ENCODE measurements at places on chromosomes 16 and 17.

- DNase-seq: peak; percentile 2
Measured at GRCh38 chr16:10122546-10122945, 59.7 kb downstream of the GRIN2A start.

DNA sequence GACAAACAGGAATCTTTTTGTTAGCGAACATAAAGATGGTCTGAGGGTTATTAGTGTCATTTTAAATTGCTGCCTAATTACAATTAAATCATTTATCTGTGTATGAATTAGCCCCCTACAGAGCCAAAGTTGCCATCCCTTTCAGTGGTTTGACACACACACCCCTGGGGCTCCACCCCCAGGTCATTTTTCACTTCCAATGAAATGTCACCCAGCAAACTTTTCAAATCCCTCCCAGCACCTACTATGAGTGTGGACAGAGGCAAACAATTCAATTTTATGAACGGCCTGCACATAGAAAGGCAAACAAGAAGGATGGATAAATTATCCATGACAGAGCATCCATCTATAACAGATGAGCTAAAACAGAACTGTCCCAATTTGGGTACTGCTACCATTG is 2.4 kb downstream of the MYH10 start:
- no peak for DNase-seq

GRCh38 chr16:88415713-88416323 is 33.1 kb downstream of the ZNF469 start:
- DNase-seq: no peak

GRCh38 chr17:38732376-38733281 is 2.5 kb downstream of the CISD3 start:
- no peak for DNase-seq

DNA sequence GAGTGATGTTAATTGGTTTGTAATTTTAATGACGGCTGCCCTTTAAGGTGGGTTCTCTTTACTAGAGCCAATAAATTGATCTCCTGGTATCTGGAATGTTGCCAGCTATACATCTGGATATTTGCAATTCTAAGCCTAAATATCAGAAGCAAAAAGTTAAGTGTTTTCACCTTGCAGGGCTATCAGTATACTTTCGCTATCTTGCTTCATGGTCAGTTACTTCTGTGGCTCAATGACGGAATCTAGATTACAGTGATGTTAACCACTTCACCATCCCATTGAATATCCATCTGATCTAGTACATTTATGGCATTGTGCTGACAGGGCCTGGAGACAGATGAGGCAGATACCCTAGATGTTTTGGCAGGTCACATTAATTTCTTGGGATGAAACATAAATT is 28.3 kb downstream of the CCL4 start:
- no peak for DNase-seq

GRCh38 chr17:39674702-39675389 is 6.6 kb downstream of the PNMT start:
- no peak for DNase-seq

DNA sequence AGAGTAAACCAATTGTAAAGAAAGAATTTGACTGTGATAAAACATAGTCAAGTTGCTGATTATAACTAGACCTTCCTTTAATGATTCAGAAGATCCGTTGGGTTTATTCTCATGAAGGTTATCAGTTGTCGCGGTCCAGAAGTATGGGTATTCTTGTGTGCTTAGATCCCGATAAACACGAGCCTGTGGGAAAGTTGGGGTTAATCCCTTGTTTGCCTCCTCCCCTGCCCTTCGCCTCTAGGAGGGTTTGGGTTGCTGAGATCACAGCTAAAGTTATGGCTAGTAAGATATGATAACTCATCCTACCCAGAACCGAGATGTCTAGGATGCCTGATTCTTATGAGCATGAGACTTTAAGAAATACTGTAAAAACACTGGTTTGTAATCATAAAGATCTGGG is 66.8 kb downstream of the GPRC5B start:
- DNase-seq: no peak

GRCh38 chr16:27823421-27823820 is 240.1 kb downstream of the GSG1L start:
- DNase-seq: no peak

- DNase-seq: no peak
Measured at GRCh38 chr17:74749279-74750038, 1.0 kb downstream of the NHERF1 start.

DNA sequence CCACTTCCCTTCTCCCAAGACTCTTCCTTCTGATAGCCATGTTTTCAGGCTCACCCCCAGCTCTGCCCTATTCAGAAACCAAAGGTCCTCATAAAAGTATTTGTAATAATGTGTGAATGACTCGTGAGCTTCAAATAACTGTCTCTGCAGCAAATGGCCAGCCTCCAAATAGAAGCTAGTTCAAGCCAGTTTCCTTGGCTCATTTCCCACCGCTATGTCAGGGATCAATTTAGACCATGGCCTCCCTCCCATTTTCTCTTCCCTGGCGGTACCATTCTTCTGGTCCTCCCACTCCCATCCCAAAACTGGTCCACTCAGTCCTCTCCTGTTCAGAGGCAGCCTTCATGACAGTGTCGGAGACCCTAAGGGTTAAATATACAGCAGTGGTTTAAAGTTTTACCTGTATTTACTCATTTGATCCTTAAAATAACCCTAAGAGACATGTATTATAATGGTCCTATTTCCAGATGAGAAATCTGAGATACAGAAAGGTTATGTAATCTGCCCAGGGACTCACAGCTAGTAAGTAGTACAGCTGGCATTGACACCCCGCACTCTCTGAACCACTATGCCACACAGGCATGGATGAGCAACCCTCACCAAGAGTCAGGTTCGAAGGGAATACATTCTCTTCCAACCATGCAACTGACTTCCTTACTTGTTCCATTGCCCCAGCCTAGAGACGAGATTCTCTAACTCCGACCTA is 42.9 kb downstream of the GAS7 start:
- DNase-seq: no peak

- DNase-seq: no peak
Measured at GRCh38 chr17:75774991-75775668, 9.5 kb upstream of the UNK start.

DNA sequence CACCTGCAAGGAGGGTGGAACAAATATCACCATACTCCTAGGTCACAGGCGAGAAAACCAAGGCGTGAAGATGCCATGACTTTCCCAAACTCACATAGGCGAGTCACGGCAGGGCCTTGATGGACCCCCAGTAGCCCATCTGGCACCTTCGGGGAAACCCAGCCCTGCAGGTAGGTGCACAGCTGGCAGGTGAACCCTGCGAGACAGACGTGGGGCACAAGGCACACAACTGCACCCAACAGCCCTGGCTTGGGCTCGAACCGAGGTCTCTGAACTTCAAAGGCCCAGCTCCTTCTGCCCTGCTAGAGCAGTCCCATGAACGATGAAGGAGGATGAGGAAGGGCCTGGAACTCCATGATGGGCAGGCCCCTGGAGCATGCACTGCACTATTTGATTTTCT is 77.6 kb upstream of the DNAJA2 start:
- DNase-seq: no peak

- DNase-seq: no peak
Measured at GRCh38 chr16:79765431-79765830, 164.9 kb upstream of the MAF start.

DNA sequence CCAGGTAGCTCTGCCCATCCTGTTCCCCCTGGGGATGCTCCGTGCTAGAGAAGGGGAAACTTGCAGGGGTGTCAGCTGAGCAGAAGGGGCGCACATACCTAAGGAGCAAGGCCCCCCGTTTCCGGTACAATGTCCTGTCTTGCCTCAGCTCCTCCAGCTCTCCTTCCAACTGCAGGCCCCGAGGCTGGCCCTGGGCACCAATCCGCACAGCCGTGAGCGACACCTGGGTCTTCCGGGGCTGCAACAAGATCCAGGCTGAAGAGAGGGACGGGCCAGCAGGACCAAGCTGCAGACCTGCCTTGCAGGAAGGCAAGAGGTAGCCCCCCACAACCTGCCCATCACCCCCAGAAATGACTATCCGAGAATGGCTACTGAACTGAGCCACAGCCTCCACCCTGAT is 102.6 kb downstream of the RMI2 start:
- DNase-seq: no peak

GRCh38 chr16:75576384-75576811 is 10.2 kb downstream of the GABARAPL2 start:
- no peak for DNase-seq

- no peak for DNase-seq
Measured at GRCh38 chr17:77590951-77591735, 367.4 kb upstream of the TNRC6C start.

DNA sequence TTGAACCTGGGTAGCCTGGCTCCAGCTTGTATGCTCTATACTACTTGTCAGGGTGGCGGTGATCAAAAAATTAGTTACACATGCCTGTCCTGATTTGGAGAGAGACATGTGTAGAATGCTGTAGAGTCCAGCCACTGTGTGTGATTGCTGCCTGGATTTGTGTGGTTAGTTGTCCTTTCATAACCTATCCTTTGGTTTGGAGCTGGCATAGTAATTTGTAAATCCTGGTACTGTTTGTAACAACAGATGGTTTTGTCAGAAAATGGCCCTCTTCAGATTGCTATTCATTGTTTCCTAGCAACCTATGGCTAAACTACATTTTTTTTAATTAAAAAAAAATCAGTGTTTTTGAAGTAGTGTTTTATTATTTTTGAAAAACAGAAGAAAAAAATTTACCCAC is 30.5 kb downstream of the ETV4 start:
- DNase-seq: no peak

GRCh38 chr16:66562409-66562808 is 3.8 kb upstream of the CMTM1 start:
- no peak for DNase-seq

DNA sequence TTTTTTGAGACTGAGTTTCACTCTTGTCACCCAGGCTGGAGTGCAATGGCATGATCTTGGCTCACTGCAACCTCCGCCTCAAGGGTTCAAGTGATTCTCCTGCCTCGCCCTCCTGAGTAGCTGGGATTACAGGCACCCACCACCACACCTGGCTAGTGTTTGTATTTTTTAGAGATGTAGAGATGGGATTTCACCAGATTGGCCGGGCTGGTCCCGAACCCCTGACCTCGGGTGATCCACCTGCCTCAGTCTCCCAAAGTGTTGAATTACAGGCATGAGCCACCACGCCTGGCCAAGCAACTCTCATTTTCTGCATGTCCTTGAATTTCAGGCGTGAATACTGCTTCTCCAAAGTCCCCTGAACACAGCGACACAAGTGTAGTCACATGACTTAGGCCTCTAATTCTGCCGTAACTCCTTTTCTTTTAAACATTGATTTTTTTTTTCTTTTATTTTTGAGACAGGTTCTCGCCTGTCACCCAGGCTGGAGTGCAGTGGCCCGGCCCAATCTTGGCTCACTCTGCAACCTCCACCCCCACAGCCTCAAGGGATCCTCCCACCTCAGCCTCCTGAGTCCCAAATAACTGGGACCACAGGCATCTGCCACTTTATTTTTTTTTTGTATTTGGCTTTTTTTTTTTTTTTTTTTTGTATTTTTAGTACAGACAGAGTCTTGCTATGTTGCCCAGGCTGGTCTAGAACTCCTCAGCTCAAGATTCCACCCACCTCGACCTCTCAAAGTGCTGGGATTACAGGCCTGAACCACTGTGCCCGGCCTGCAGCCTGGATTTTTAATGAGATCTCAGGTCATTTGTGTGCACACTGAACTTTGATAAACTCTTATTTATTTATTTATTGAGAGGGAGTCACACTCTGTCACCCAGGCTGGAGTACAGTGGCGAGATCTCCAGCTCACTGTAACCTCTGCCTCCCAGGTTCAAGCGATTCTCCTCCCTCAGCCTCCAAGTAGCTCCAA is 124.6 kb downstream of the KCNJ18 start:
- DNase-seq: no peak

DNA sequence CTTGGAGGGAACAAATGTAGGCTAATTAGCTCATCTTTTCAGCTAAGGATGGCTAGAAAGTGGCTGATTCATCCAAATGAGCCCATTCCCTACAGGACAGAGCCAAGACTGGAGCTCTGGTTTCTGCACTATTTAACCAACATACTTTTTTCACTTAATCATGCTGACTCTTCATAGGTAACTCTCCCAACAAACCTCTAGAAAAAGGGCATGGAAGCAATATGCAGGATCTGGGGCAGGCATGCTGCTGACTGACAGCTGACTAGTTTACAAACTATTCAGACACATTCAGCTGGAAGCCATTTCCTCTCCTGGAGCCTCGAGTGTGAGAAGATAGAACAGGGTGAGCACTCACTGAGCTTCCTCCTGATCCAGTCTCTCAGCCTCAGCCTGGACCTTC is 6.2 kb downstream of the BECN1 start:
- DNase-seq: no peak
